Thoracic aorta (tissue), 2 donors: ENCODE measurements at places on chromosomes 6 and 20.

- no peak for DNase-seq
These were observed 38.4 kb downstream of the THBS2 start for GRCh38 chr6:169215201-169215681.

DNA sequence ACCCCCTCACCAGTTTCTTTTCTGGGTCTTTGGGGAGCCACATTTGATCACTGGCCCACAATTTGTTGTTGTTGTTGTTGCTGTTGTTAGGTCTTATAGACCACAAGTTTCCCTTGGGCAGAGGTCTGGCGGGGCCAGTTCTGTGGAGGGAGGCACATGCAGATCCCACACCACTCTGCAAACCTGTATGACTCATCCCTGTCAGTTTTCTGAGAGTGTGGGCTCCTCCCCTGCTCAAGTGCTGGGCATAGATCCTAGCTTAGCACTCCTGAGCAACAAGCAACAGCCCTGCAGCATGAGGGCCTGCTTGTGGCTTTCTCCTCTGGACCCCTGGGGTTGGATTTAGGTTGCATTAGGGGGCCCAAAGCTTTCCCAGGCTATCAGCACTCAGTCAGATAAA is 411.1 kb upstream of the HTR1E start:
- DNase-seq = no peak

GRCh38 chr6:112320561-112321318 is 26.4 kb upstream of the RFPL4B start:
- no peak for DNase-seq

DNA sequence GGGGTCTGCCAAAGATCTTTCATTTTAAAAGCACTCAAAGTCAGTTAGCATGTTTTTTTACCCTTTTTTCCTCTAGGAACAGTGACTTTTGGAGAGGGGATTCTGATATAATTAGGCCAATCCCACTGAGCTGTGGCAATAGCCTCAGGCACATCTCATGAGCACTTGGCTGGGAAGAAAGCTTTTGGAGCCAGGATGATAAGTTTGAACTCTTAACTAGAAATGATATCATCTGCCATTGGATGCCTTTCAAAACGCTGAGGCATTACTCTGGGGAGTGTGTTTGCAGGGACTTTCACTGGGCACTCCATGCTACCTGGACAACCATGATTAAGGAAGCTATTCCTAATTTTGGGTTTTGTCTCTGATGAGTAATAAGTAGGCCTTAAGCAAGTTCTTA is 3.7 kb downstream of the SCGN start:
- DNase-seq = no peak

- no peak for DNase-seq
These were observed 969.2 kb upstream of the SLC35B3 start for GRCh38 chr6:9404351-9405146.

DNA sequence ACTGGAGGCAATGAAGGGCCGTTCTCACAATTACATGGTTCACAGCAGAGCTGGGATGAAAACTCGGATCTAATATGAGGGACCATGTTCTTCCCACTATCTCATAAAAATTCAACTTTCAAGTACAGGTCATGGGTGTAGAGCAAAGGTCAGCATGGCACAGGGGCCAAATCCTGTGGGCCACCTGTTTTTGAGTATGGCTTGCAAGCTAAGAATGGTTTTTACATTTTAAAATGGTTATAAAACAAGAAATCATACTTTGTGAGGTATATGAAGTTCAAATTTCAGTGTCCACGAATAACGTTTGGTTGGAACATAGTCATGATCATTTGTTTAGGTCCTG is 4.6 kb downstream of the MAP3K5 start:
- no peak for DNase-seq

DNA sequence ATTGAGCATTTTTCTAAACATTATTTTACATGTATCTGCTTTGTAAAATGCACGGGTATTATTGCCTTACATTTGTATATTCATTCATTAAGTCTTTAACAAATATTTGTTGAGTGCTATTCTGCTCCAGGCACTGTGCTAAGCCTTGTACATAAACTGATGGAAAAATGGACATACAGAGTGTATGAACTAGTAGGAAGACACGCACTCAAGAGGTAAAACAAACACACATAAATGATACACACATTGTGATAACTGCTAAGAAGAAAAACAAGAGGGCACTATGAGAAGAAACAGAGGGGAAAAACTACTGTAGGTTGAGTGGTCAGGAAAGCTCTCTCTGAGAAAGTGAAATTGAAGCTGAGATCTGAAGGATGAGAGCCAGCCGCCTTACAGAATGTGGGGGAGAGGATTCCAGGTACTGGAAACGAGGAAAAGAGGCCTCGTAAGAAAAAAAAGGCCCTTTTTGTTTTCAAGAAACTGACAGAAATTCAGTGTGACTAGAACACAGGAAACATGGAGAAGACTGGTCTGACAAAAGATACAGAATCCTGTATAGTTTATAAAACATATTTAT is 117.5 kb downstream of the EYA4 start:
- DNase-seq = no peak
